Activated naive CD4-positive, alpha-beta T cell (primary cell): ENCODE measurements at places on chromosomes 6 and 20.

- DNase-seq = no peak
Observed at GRCh38 chr6:55567558-55567957, 11.4 kb downstream of the HMGCLL1 start.

GRCh38 chr6:53615633-53616449, 49.7 kb downstream of the KLHL31 start:
- no peak for DNase-seq

GRCh38 chr6:20610636-20611370, 76.5 kb downstream of the CDKAL1 start:
- DNase-seq = no peak

- no peak for DNase-seq
Observed at GRCh38 chr20:25056690-25057233, 1.2 kb downstream of the ACSS1 start.

DNA sequence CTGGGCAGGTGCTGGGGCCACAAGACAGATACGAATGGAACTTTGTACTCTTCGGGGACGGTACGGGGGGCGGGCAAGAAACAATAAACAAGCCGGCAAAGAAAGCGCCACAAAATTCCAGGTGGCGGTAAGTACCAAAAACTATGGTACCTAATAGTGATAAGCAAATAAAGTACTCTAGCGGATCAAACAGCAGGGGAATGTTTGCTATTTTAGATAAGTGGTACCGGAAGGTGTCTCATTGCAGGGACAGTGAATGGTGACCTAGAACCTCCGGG, 15.1 kb upstream of the RIPK1 start:
- DNase-seq = no peak

- DNase-seq = no peak
Observed at GRCh38 chr20:25389858-25390537, 637 bp downstream of the ABHD12 start.

DNA sequence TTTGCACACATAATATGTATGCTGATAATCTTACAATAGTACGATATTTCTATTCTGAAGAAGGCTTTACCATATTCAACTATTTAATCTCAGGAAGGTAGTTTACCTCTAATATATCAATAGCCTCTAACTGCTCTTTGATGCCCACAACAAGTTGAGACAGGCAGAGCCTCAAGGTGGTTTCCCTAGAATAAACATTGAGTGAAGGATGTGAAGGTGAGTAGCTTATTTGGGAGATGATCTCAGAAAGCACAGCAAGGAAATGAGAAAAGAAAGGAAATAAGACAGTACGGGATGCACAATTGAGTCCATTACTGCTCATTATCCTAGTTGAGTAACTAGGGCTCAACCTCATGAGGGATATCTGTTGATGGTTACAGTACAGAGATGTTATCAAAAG, 638.4 kb downstream of the MAFB start:
- no peak for DNase-seq
